ENCODE measurements at places on chromosomes 5 and 9.

- no peak for DNase-seq
Observed at GRCh38 chr5:8340739-8341344, 471.9 kb downstream of the MTRR start.

DNA sequence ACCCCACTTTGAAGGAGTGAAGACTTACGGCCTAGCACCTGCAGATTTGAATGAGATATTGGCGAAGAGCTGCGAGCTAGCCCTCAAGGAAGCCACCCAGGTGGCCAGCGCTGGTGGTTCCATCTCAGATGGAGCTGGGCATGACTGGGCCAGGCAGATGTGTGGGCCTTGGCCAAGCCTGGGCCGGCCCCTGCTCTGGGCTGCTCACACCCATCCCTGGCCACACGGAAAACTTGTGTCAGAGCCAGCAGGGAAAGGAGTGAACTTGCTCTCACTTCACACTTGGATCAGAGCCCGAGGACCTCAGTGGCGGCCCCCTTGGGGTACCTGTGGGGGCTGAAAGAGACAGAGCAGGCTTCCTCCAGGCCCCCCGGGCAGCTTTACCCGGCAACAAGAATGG is 44.2 kb downstream of the ROPN1L start:
- DNase-seq = no peak

- DNase-seq = peak; percentile 73
Observed at GRCh38 chr9:68904454-68904853, 109.5 kb downstream of the PRKACG start.

DNA sequence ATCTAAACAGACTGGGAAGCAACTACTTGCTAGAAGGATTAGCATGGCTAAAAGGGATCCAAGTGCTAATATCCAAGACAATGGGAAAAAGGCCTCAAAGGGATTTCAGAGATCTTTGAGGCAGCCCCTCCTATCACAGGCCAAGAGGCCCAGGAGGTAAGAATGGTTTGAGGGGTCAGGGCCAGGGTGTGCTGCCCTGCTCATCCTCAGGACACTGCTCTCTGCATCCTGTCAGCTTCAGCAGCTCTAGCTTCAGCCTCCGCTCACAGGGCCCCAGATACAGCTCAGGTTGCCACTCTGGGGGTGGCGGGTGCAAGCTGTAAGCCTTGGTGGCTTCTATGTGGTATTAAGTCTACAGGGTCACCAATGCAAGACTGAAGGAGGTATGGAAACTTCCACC is 278.7 kb downstream of the PARP8 start:
- no peak for DNase-seq

DNA sequence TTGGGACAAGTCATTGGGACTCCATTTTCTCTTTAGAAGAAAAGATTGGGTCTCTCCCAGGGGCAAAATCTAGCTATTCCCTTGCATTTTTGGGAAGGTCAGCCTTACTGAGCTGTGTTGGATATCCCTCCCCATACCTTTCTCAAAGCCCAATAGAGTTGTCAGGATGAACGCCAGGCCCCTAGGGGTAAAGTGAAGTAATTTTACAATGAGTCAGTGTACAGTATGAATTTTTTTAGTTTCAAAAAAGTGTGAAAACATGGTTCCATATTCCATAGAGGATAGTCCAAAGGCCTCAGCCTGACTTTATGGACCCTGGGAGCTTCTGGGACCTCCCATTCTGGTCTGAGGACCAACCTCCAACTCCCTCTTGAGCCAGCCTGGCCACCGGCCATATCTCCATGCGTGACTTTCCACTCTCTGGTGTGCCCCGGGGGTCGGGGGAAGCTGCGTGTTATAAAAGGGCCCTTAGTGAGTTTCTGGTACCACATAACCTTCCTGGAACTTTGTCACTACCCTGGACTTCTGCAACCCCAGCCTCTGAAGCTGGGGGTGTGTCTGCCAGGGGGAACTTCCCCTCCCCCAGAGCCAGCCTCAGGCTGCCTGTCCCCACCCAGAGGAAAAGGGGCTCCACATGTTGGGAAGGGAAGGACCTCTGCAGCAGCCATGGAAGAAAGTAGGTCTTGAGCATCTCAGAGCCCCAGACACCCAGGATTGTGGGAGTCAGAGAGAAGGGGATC is 52.4 kb upstream of the SYNPO start:
- DNase-seq = no peak

DNA sequence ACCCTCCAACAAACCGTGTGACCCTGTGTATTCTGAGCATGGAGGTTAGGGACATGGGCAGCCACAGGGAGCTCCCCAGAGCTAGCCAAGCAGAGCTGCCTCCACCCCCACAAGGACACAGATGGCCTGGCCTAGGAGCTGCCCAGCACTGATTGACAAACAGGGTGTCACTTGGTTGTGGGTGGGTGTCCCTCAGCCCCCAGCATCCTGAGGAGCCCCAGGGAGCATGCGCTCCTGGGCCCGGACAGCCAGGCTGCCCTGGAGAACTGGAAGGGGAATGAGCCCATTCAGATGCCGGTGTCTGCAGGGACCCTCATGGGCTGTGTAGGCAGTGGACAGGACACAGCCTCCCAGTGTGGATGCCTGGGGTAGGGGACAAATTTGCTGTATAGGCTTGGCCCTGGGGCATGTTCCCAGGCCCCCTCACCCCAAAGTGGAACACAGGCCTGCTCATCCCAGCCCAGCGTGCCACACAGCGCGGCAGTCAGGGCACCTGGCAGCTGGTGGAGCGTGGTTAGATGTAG is 124.8 kb upstream of the LMX1B start:
- no peak for DNase-seq

DNA sequence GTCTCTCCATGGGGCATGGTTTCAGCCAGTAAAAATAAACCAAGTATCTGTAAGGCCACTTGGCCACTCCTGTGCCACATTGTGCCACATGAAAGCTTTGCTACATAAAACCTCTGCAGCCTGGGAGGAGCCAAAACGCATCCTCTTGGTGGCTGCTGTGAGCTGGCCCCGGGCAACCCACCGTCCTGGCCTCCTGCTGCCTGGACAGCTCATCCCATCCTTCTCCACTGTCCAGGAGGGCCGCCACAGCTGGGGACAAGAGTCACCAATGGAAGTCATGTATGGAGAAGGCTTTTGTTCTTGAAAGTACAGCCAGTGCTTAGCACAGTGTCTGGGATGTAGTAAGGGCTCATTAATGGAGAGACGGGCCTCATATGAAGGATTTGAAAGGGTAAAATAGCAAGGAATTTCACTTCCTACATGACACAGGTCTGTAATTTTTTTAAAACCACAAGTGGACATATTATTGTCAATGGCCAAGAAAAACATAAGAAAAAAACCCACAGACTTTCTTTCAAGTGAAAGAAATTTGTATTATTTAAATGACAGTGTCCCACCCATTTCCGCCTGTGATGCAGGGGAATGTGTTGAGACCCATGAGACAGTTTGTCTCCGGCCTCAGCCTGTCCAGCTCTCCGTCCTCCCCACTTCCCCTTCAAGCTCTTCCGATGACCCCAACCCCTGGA is 6.6 kb downstream of the PTGES start:
- DNase-seq = no peak

GRCh38 chr9:38342096-38342495 is 50.4 kb upstream of the ALDH1B1 start:
- DNase-seq = no peak

- no peak for DNase-seq
Observed at GRCh38 chr5:63111891-63112290, 533.3 kb downstream of the LRRC70 start.

- no peak for DNase-seq
Observed at GRCh38 chr9:93865245-93865644, 89.9 kb downstream of the BARX1 start.

DNA sequence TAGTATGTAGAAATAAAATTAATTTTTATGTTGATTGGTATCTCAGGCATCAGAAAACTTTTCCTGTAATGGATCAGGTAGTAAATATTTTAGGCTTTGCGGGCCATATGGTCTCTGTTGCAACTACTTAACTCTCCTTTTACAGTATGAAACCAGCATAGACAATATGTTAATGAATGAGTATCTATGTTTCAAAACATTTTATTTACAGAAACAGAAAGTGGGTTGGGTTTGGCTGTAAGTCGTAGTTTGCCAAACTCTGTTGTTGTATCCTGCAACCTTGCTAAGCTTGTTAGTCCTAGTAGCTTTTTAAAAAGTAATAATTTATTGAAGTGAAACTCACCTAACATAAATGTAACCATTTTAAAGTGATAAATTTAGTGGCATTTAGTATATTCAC is 132.1 kb downstream of the NR3C1 start:
- DNase-seq = peak; percentile 35

GRCh38 chr9:130289711-130290241 is 24.2 kb downstream of the HMCN2 start:
- DNase-seq = no peak

DNA sequence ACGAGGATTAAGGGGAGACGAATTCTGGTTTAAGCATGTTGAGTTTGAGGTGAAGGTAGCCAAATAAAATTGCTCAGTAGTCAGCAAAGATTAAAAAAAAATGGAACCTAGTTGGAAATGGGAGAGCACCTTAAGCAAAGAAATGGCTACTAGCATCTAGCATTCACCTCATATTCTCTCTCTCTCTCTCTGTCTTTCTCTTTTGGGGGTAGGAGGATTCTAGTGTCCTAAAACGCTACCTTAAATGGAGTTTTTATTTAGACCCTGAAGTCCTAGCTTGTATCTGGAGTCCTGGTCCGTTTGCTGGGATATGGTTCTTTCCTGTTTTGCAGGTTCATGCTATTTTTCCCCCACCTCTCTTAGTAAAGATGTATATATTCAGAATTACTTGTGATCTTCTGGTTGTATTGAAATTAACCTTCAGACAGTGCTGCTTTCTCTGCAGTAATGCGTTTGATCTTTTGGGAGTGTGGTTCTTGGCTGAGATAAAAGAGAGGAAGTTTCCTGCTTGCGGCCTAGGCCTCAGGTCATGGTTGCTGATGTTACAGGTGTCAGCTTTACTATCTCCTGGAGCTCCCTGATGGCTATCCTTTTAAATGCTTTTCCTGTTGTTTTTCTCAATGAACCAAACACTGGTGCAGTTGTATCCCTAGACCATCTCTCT is 8.0 kb downstream of the TGFBR1 start:
- peak; percentile 18 for DNase-seq

- no peak for DNase-seq
Observed at GRCh38 chr5:36045895-36046294, 20.8 kb downstream of the UGT3A2 start.

- DNase-seq = no peak
Observed at GRCh38 chr5:11104210-11104609, 343.2 kb upstream of the DAP start.

- DNase-seq = peak; percentile 41
Observed at GRCh38 chr5:1312206-1312605, 17.3 kb upstream of the TERT start.

DNA sequence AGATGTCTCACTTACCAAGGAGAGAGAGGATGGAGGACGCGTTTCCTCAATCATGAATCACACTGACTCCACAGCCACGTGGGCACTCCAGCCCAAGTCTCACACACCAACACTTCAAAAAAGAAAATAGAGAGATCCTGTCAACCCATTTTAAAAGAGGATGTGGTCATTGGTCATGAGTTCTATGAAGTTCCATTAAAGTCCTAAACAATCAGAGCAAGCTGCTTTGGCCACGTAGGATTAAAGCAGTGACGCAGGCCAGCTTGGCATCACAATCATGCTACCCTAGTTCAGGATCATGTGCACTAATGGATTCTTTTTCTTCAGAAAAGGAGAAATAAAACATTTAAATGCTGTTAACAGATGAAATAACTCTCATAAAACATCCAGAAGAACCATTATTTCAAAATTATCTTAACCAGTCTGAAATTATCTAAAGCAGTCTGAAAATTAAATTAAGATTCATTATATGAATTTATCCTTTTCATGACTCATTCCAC is 108.1 kb downstream of the SEMA5A start:
- no peak for DNase-seq

DNA sequence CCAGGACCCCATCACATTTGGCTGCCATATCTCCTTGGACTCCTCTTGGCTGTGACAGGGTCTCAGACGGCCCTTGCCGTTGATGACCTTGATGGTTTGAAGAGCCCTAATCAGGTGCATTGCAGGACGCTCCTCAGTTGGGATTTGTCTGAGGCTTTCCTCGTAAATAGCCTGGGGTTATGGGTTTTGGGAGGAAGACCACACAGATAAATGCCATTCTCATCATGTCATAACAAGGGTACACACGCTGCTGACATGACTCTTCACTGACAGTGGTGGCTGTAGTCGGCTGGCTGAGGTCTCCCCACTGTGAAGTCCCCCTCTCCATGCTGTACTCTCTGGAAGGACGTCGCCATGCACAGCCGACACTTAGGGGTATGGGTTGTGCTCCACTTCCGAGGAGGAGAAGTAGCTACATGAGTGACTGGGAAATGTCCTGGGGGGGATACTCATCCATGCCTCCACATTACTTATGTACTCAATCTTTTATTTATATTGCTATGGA is 42.9 kb upstream of the SPTLC1 start:
- no peak for DNase-seq

- DNase-seq = no peak
Observed at GRCh38 chr9:127555840-127556820, 55.9 kb upstream of the STXBP1 start.

GRCh38 chr5:98296426-98296825 is 477.0 kb upstream of the RGMB start:
- no peak for DNase-seq

GRCh38 chr9:3386753-3387152 is 139.0 kb downstream of the RFX3 start:
- no peak for DNase-seq

GRCh38 chr5:121218086-121218485 is 633.6 kb upstream of the FTMT start:
- DNase-seq = no peak

GRCh38 chr9:87350915-87351314 is 146.8 kb upstream of the DAPK1 start:
- no peak for DNase-seq

- no peak for DNase-seq
Observed at GRCh38 chr5:171649075-171649401, 136.6 kb upstream of the SMIM23 start.

- no peak for DNase-seq
Observed at GRCh38 chr5:132608107-132608506, 49.9 kb upstream of the IL13 start.

- DNase-seq = no peak
Observed at GRCh38 chr5:147836439-147836838, 5.0 kb upstream of the SPINK1 start.

DNA sequence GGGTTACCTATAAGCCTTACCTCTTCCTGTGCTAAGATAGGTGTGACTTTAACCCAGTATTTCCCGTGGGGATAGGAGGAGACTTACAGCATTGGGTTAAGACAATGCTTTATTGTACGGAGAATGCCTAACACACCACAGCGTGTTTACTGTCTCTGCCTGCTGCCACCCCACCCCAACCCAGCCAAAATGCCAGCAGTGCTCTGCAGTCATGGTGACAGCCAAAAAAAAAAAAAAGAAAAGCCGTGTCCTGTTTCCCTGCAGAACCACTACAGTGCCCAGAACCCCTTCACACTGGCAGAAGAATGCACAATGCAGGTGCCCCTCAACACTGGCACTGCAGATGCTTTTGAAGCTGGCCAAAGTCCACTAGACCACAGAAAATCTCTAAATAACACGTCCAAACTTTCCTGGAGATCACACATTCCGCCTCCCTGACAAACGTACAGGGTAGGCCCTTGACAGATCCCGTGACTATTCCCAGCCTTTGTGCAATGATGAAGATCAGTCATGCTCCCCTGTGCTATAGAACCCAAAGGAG is 102.2 kb downstream of the SERINC5 start:
- no peak for DNase-seq

- DNase-seq = peak; percentile 65
Observed at GRCh38 chr5:92309336-92309991, 926.3 kb upstream of the ARRDC3 start.

All from MM.1S (cell line).